ENCODE measurements at places on chromosomes 7 and 10. TPM values are rescaled to one million over a fixed set of nuclear protein-coding genes. Genes with fewer than 3 reads are reported as not detected.

Gene AS3MT
- total RNA-seq = 13.5 TPM

Gene CPN1
- total RNA-seq = not detected

Gene SFMBT2
- total RNA-seq = 22.0 TPM

DNA sequence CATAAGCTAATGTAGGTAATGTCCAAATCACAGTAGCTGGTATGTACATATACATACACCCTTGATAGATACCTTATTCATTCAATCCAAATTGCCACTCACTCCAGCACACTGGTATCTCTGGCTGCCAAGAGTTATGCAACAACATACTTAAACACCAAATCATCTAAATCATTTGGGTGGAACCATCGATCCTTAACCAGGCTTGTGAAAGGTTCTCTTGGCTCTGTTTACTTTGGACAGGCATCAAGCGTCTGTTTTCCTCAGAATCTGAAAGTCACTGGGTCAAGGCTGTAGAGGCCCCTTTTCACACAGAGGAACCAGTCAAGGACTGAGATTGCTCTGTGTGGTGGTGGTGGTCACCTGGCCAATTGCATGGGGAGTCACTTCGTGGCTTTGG is 24.6 kb downstream of the JAZF1 start:
- no peak for DNase-seq

- no peak for DNase-seq
Measured at GRCh38 chr10:72219235-72219814, 3.2 kb upstream of the ASCC1 start.

All from frontal cortex (tissue), 4 donors.